ENCODE measurements at places on chromosomes 4 and X. TPM values are rescaled to one million over a fixed set of nuclear protein-coding genes. Genes with fewer than 3 reads are reported as not detected.

GRCh38 chr4:73705056-73705432 is 35.3 kb upstream of the CXCL8 start:
- DNase-seq = no peak

DNA sequence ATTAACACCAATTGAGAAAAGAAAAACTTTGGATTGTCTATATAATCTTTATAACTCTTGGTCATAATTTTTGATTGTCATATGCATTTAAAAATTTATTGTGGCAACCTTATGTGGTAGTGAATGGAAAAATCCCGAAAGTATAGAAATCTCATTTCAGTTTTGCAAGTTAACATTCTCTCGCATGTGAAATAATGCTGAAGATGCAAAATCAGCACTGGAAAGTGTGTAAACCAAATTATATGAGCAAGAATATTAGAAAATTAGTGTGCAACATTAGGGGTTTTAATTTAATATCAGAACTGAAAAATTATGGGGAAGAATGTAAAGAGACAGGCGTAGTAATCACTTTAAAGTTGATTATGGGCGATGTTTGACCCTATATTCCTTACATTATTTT is 1472.8 kb downstream of the PCDH7 start:
- DNase-seq = no peak

PTPN13 gene
- 42.9 TPM for total RNA-seq

DNA sequence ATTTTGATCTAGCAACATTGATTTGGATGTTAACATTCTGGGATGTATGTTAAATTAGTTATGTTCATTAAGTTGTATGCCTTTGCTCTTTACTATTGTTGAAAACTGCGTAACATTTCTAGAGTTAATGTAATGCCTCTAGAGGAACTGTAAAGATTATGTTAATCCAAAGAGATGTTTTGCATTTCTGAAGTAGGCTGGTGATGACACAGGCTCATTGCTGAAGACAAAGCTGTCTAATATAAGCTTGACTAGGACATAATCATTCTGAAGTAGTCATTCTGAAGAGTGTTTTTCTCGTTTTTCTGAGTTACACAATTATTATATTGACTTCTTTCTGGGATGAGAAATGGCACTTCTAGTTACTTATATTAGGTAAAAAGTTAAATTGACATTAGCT is 72.9 kb downstream of the LRP2BP start:
- DNase-seq = no peak

DNA sequence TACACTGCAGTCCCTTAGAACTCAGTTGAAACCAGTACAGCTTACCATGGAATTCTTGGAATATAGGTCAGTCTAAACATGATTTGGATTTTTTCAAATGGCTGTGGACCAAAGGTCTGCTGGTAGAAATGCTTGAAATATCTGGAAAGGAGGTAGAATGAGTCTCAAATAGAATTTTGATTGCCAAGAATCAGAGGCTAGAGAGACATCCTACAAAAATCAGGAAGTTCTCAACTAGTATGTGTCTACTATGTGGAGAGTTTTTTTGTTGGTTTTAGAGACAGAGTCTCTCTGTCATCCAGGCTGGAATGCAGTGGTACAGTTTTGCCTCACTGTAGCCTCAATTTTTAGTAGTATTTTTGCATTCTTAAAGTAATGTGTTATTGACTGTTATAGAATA is 53.6 kb downstream of the PAQR3 start:
- DNase-seq = no peak

- no peak for DNase-seq
Observed at GRCh38 chr4:86089781-86090323, 270.0 kb downstream of the MAPK10 start.

HELT gene
- total RNA-seq = not detected

GRCh38 chrX:110384490-110384889 is 25.8 kb downstream of the RTL9 start:
- no peak for DNase-seq

DNA sequence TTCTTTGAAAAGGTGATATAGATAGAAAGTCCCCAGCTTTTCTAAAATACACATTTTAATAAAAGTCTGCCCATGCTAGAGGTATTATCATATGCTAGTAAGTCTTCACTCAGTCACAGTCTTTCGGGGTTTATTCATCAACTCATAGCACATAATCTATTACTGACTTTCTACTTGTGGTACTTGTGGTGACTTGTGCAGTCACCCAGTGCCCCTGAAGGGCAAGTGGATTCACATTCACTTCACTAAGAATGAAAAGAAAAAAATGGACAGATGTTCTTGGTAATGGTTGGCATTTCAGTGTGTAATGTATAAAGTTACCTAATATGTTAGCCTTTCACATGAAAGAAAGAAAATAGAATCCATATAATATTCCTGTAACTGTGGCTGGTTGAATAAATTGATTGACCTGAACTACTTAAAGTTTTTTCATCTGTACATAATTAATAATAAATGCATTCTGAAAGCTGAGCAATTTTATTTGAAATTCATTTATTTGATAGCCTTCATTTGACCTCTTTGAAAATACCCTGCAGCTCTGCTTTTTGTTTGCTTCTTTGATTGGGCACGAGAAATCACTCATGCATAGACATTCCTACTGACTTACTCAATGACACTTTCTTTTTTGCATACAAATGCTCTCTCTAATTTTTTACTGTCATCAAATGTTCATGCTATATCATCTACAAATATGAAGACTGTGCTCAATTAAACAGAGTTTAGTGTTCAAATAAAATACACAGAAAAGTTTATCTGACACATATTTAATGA is 39.5 kb upstream of the ZNF330 start:
- no peak for DNase-seq

GRCh38 chr4:24533364-24533763 is 51.0 kb downstream of the DHX15 start:
- no peak for DNase-seq

DNA sequence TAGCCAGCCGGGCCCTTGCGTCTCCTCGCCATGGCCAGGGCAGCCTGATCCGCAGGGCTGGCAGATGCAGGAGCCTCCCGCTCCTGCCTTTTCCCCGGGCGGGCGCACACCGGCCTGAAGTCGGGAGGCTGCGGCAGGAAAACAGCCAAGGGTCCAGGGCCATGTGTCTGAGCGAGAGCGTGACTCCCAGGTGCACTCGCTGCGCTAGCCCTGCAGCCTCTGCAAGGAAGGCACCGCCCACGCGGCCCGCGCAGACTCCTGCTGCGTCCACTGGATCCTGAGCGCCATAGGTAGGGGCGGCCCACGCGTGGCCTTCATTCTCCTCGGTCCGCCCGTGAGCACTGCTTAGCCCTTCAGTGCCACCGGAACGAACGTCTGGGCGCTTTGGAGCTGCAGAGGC is 379.9 kb downstream of the TRAM1L1 start:
- no peak for DNase-seq

- no peak for DNase-seq
Observed at GRCh38 chrX:148681605-148682004, 181.2 kb downstream of the AFF2 start.

IL1RAPL1 gene
- 15.2 TPM for total RNA-seq

GRCh38 chrX:390459-390858 is 3.8 kb upstream of the PPP2R3B start:
- no peak for DNase-seq

GRCh38 chrX:107541244-107541643 is 87.1 kb upstream of the PRPS1 start:
- no peak for DNase-seq

DNA sequence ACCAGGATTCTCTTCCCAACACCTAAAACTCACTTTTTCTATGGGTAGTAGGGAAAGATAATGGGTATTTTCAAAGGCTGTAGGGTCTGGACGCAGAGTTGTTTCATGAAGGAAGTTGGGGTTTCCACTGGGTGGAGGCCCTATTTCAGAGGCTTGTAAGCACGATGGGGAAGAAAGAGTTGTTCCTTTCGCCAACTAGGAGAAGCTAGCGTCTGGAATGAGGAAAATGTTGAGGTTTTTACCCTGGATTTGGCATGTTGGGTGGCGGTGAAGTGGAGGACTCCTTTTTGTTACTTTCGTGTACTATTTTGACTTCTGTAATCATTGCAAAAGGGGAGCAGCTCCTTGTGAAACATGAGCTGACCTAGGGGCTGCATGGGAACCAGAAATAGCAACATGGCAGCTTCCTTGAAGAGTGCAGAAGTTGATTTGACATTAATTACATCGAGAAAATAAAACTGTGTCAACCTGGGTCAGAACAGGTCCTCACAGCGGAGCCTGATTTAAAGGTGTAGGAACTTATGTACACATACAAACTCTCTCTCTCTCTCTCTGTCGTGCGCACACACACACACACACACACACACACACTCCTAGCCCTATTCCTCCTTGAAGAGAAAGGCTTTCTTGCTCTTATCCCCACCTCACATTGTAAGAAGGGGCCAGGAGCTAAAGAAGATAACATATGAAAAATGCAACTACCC is 19.1 kb downstream of the VSIG4 start:
- DNase-seq = no peak

- no peak for DNase-seq
Observed at GRCh38 chr4:93730760-93731159, 97.8 kb upstream of the ATOH1 start.

DNA sequence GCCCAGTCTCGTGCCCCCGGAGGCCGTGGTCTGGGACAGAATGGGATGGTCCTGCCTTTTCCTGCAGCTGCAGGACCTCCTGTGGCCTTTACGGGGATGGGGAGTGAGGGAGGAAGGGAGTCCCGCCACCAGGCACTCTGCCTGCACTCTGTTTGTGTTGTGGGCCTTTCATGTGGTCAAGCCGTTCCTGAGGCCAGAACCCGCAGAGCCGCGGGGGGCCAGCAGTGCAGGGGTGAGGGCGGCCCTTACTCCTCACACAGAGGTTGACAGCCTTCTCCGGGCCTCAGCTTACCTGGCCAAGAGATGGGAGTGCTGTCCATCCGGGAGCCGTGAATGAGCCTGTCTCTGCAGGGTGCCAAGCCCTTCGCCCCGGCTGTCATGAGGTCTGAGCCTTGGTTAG is 230.7 kb downstream of the AFAP1 start:
- no peak for DNase-seq

GRCh38 chr4:100875296-100876068 is 357.7 kb upstream of the EMCN start:
- no peak for DNase-seq

LDB2 gene
- total RNA-seq = 4.6 TPM

SMARCA1 gene
- 116 TPM for total RNA-seq

DNA sequence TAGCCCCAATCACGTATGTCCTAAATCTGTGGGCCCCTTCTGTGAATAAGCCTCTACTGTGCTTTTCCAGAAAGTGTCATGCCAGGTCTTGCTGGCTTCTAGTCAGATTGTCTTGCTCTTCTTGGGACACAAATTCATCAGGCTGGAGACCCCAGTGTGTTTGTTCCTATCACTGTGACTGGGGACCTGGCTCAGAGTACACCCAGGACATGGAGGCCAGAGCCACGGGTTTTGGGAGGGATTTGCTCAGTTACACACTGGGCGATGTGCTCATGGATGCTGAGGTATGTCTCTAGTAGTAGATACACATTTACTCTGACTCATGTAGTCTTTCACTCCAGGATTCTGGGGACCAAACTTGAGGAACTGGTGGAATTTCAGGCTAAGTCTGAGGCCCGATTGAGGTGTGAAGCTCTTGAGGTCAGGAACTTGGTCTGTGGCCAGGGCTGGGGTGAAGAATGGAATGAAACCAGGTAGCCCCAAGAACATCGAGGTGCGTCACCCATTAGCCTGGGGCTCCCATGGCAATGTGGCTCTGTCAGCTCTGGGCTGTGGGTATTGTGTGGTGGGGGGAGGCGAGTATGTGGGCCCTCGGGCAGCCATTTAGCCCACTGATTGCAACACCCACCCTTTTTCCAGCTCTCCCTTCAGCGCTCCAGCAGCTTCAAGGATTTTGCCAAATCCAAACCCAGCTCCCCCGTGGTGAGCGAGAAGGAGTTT is 7.7 kb downstream of the SASH3 start:
- no peak for DNase-seq

GAGE12J gene
- total RNA-seq = not detected

DNA sequence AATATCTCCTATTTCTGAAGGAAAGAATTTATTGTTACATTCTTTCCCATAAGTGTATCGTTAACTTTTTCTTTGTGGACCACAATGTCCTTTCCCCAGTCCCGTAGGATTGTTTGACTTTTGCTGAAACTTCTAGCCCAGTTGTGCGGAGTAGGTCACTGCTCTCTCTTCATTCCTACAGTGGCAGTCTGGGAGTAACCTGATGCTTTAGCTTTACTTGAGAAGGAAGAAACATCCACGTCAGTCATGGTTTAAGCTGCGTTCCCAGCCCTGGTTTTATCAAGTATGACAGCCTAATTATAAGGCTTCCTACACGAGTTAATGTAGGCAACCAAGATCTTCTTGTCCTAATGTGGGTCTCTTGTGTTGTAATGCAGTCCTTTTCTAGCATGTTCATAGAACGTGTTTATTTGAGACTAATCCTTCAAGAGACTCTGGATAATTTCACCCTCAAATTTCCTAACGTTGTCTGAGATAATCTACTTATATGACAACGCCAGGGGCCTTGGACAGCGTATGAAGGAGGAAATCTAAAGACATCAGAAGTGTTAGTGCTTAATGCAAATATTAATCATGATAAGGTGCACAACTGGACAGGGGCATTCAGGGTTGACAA is 40.8 kb upstream of the GRPR start:
- DNase-seq = no peak

DNA sequence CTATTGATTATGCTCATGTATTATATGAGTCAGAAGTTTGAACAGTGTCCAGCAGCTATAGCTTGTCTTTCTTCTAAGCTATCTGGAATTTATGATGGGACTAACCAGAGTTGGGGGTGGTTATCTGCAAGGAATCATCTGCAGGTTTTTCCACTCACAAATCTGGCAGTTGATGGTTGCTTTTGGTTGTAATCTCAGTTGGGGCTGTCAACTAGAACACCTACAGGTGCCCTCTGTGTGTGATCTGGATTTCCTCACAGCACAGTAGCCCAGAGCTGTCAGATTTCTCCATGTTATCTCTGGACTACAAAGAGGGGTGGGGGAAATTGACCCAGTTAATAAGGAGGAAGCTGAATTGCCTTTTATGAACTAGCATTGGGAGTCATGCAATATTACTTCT is 51.4 kb upstream of the MAP9 start:
- DNase-seq = no peak

DNA sequence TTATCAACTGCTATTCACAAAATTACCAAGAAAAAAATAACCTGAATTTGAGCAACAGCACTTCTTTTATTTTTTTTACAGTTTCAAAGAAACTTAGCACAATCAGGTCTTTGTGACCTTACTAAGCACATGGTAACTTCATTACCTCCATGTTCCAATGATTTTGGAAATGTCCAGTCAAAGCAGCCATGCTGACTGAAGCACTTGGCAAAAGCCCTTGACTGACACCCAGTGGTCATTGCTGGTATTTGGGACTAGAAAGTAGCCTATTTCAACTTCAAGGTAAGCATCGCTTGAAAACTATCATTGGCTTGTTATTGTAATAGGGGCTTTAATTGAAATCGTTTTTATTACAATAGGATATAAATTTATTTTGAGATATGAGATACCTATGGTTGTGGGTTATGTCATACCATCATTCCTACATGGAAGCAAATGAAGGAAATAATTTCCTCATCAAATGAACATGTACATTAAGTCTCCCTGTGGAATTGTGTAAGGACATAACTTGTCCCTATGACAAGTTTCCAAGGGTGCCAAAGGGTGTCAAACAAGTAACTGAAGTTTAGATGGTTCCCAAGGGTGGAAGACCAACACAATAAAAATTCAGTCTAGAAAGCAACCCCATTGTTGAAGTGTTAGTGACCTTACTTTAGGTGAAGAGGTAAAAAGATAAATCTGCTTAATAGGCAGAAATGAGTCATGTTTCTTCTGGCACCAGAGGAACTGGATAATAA is 15.2 kb upstream of the ANXA10 start:
- DNase-seq = peak; percentile 78
